Caudate nucleus (tissue), 63 donors: ENCODE measurements at places on chromosomes 3 and 15.

DNA sequence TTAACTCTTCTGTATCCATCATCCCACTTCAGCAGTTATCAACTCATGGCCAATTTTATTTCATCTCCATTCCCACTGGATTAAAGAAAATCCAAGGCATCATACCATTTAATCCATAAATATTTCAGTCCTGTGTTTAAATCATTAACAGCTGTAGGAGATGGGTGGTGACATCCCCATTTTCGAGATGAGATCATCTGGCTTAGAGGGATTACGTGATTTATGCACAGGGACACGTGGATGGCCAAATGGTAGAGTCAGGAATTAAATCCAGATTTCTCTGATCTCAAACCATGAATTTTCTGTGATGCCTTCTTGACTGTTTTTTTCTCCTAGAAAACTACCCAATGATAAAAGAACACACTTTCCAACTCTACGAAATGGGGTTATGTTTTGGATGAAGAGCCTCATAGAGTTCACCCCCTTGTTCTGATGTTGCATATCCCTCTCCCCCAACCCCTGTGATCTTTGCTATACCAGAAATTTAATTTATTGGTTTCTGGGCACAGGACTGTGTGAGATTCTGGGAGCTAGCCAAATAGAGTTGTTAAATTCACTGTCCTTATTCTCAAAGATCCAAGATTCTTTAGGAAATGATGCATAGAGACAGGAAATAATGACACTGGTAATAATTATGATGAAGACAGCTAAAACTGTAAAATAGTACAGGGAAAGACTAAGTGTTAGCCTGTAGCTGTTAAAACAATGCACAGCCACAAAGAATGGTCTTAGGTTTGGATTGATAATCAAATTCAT is 7.4 kb downstream of the ZNF589 start:
- no peak for DNase-seq

- no peak for DNase-seq
Observed at GRCh38 chr15:78574944-78575343, 9.6 kb downstream of the CHRNA5 start.

DNA sequence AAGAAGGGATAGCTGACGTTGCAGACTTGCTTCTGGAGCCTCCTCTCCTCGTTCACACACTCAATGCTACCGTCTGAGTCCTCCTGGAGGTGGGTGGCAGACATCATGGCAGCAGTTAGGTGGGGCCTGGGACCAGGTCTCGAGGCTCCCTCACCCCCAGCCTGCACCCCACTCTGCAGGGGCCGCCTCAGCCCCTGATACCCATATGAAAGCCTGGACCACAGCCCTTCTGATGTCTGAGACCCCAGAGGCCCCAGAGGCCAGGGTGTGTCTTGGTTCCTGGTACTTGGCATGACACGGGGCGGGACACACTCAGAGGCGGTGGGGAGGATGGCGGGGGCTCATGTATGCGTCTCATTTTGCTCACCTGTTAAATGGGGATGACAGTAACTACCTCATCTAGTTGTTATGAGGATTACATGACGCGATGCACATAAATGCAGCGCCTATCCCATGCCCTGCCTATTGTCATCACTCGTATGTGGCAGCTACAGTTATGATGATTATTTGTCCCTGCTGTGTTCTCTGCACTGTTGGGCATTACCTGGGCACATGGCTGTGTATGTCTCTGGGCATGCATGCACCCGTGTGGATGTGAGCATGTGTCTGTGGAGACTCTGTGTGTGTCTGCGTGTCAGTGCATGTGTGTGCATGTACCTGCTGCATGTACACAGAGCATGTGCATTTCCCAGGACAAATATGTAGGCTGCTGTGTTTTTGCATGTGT is 39.9 kb downstream of the FEM1B start:
- DNase-seq: no peak

DNA sequence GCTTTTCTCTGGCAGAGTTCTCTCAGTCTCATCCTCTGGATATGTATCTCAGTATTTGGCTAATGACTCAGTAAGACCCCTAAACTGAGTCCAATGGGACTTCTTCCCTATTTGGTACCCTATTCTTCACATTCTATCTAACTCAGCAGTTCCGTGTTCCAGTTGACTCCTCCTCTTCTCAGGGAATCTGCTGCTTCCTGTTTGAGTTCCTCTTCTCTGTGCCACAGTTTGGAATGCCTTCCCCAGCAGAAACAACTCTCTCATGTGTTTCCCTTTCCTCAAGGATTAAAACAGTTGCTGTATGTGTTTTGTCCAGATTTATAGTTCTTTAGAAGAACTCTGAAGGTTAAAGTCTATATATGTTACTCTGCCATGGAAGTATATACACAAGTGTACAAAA is 344.0 kb upstream of the RARB start:
- no peak for DNase-seq
